ENCODE measurements at places on chromosomes 6 and 20.

DNA sequence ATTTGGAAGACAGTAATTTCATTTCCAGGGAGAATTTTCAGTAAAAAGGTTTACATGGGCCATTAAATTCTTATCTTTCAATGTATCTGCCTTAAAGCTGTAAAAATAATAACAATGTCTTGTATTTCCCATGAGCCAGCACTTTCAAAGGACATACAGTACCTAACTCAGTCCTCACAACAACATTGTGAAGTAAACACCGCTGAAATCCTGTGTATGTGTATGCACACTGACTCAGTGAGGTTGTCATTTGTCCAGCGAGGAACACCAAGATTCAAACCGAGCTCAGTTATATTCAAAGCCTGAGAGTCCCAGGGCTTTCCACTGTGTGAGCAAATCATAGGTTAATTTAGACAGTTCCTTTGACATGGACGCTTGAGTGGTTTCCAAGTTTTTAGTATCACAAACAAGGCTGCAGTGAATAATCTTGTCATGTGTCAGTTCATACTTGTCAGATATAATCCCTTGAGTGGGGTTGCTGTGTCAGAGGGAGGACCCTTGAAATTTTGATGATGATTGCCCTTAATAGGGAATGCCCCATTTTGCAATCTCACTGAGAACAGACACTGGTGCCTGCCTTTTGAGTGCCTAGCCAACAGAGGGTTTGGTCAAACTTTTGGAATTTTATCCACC lies 50.0 kb upstream of the SLC22A23 start:
- DNase-seq: peak; percentile 26

DNA sequence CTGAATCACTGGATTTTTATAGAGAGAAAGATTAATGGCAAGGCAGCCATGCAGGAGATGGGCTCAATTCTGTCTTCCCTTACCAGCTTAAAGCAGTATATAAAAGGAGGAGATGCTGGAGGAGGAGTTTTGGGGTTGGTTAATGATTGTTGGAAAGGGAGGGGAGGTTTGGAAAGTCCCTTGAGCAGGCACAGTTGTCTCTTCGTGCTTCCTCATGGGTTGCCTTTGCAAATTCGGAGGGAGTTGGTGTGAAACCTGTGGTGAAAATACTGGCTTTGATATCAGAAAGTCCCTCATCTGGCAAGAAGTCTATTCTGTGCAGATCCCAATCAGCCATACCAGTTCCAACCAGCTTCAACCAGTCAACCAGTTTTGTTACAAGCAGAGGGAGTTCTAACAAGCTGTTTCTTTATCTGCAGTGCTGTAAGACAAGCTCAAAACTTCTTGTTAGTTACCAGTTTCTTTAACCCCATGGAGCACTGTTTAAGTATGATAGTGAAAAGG lies 107.0 kb downstream of the HIVEP1 start:
- DNase-seq: no peak

DNA sequence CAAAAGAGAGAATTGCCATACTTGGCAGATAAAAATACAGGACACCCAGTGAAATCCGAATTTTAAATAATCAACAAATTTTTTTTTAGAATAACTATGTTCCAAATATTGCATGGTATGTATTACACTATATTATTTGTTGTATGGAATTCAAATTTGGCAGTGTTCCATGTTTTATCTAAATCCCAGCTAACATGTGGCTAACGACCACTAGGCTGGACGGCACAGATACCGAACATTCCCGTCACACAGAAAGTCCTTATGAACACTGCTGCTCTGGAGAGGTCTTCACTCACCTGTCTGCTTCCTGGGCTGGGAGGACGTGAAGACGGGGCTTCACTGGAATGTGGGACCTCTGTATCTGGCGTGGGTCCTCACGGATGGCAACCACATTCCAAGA lies 32.8 kb downstream of the SNX5 start:
- DNase-seq: no peak

DNA sequence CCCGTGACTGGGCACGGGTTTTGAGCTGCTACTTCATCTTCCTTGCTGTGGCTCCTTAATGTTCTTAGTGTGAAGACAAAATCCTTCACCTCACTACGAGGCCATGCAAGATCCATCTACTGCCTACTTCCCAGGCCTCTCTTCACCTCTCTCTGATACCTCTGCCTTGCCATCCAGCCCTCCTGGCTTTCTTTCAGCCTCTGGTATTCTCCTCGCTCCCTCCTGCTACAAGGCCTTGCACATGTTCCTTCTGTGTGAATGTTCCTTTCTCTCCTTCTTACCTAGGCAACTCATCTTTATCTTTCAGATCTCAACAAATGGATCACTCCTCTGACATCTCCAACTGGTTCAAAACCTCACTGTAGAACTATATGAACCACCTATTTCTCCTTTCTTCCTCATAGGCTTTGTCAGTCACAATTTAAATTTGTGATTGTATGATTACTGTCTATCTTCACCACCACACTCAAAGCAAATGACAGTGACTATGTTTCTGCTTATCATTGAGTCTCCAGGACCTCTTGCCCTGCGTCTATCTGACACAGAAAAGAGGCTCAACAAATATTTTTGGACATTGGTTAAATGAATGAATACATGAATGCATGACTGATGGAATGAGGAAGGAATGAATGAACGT lies 19.8 kb downstream of the HEY2 start:
- no peak for DNase-seq

GRCh38 chr6:159461998-159462397 lies 231.0 kb downstream of the SOD2 start:
- no peak for DNase-seq
